ENCODE measurements at places on chromosomes 4 and X. TPM values are rescaled to one million over a fixed set of nuclear protein-coding genes. Genes with fewer than 3 reads are reported as not detected.
A peak's percentile ranks its signal among the peaks of the same experiment; 100 is the strongest.

CITED1 gene
- 0.72 TPM for total RNA-seq

HERC5 gene
- 0.54 TPM for total RNA-seq

ZFP42 gene
- total RNA-seq, result not detected

CT47B1 gene
- not detected for total RNA-seq

SSX4B gene
- not detected for total RNA-seq

GAGE13 gene
- not detected for total RNA-seq

DNA sequence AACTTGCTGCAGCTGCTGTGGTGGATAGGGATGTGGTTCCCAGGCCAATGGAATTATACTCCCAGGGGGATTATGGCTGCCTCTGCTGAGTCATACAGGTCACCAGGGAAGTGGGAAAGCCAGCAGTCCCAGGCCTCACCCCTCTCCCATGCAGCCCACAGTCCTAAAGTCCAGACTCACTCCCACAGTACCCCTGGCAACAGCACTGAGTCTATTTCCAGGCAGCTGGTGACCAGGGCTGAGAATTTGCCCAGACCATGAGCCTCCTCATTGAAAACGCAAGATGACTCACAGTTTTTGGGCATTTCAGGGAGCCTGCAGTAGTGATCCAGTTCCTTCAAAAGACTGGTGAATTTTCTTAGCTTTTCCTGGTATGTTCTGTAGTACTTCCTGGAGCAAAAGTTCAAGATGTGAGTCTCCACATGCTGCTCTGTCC, 137.6 kb downstream of the NPNT start:
- no peaks in the 10 kb centered on the region for H3K36me3 ChIP-seq
- no peaks in the 10 kb centered on the region for H3K4me1 ChIP-seq
- no peak overlapping the region for H3K4me3 ChIP-seq

- no peaks in the 10 kb centered on the region for H3K27me3 ChIP-seq
- H3K36me3 ChIP-seq, result no peaks in the 10 kb centered on the region
- H3K27ac ChIP-seq, result no peak overlapping the region
- peaks cover 20% of the 10 kb centered on the region for H3K4me1 ChIP-seq
Measured at GRCh38 chr4:1180663-1181062, 8.3 kb upstream of the SPON2 start.

GRCh38 chr4:172042714-172043114, 229.5 kb downstream of the GALNTL6 start:
- H3K36me3 ChIP-seq, result no peaks in the 10 kb centered on the region
- peaks cover 6% of the 10 kb centered on the region for H3K4me1 ChIP-seq
- peak; percentile 73 for DNase-seq
- H3K4me3 ChIP-seq, result no peak overlapping the region
- no peak overlapping the region for H3K27ac ChIP-seq
- H3K27me3 ChIP-seq, result peaks cover 25% of the 10 kb centered on the region

GRCh38 chr4:73750730-73751129, 10.4 kb downstream of the CXCL8 start:
- H3K27ac ChIP-seq, result no peak overlapping the region
- H3K36me3 ChIP-seq, result no peaks in the 10 kb centered on the region
- H3K27me3 ChIP-seq, result no peaks in the 10 kb centered on the region
- peaks cover 18% of the 10 kb centered on the region for H3K4me1 ChIP-seq
- no peak for DNase-seq
- no peak overlapping the region for H3K4me3 ChIP-seq

- H3K36me3 ChIP-seq, result no peaks in the 10 kb centered on the region
- no peak for DNase-seq
- H3K4me1 ChIP-seq, result no peaks in the 10 kb centered on the region
- H3K27me3 ChIP-seq, result no peaks in the 10 kb centered on the region
- H3K27ac ChIP-seq, result no peak overlapping the region
Measured at GRCh38 chr4:144658903-144659302, 12.9 kb downstream of the HHIP start.

DNA sequence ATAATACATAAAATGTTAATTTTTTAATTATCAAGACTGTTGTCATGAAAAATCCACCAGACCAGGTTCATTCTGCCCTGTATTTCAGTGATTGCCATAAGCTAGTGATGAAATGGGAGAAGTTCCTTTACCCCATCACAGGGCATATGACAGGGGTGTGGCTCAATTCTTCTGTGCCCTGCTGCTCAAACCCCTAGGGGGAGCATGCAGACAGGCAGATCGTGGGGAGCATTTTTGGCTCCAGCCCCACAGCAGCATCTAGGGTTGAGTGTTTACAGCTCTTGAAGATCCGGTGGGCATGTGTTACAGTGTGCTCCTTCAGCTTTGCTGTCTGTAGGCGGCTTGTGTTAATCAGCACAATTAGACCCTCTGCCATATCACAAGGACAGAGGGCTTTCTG, 700.7 kb downstream of the PCDH18 start:
- no peak overlapping the region for H3K4me3 ChIP-seq
- no peaks in the 10 kb centered on the region for H3K4me1 ChIP-seq
- H3K27ac ChIP-seq, result no peak overlapping the region
- H3K27me3 ChIP-seq, result no peaks in the 10 kb centered on the region
- no peaks in the 10 kb centered on the region for H3K36me3 ChIP-seq
- DNase-seq, result peak; percentile 6

DNA sequence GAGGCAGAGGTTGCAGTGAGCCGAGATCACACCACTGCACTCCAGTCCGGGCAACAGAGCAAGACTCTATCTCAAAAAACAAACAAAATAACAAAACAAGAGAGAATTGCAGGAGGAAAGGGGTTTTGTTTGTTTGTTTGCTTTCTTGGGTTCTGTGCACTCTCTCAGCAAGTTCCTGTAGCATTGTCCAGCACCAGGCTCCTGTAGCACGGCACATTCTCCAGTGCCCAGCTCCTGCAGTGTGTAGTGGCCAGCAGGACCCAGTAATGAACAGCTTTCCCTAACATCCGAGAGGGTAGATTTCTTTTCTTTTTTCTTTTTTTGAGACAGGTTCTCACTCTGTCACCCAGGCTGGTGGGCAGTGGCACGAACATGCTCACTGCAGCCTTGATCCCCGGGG, 60.5 kb upstream of the USP9X start:
- no peak for DNase-seq
- peaks cover 22% of the 10 kb centered on the region for H3K27me3 ChIP-seq
- H3K27ac ChIP-seq, result no peak overlapping the region
- peaks cover 11% of the 10 kb centered on the region for H3K4me1 ChIP-seq
- H3K36me3 ChIP-seq, result peaks cover 4% of the 10 kb centered on the region

DNA sequence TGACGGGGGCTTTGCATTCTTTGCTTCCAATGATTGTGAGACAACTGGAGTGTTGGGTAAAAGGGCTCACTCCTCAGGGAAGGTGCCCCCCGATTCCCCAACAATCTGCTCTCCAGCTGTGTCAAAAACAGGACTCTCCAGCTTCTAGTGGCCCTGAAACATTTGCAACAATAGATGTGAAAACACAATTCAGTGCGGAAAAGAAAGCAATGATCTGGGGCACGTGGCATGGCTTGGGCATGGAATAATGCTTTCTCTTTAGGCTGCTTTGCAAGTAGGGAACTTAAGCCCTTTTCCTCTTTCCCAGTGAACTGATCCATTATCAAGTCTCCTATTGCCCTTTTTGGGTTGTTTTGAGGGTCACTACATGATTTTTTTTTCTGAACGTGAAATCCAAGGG, 239.9 kb downstream of the C4orf33 start:
- H3K36me3 ChIP-seq, result no peaks in the 10 kb centered on the region
- no peaks in the 10 kb centered on the region for H3K4me1 ChIP-seq
- H3K27me3 ChIP-seq, result no peaks in the 10 kb centered on the region
- H3K4me3 ChIP-seq, result no peak overlapping the region
- no peak for DNase-seq

- DNase-seq, result no peak
- H3K4me1 ChIP-seq, result peaks cover 7% of the 10 kb centered on the region
- no peak overlapping the region for H3K27ac ChIP-seq
Measured at GRCh38 chr4:185677637-185678314, 134.2 kb downstream of the SORBS2 start.

- H3K4me3 ChIP-seq, result no peak overlapping the region
- no peaks in the 10 kb centered on the region for H3K4me1 ChIP-seq
- H3K27ac ChIP-seq, result no peak overlapping the region
- no peaks in the 10 kb centered on the region for H3K36me3 ChIP-seq
Measured at GRCh38 chr4:182521011-182521410, 277.8 kb downstream of the TENM3 start.

- H3K27ac ChIP-seq, result no peak overlapping the region
- no peak overlapping the region for H3K4me3 ChIP-seq
- no peaks in the 10 kb centered on the region for H3K4me1 ChIP-seq
Measured at GRCh38 chr4:180698550-180699195, 1544.5 kb upstream of the TENM3 start.

DNA sequence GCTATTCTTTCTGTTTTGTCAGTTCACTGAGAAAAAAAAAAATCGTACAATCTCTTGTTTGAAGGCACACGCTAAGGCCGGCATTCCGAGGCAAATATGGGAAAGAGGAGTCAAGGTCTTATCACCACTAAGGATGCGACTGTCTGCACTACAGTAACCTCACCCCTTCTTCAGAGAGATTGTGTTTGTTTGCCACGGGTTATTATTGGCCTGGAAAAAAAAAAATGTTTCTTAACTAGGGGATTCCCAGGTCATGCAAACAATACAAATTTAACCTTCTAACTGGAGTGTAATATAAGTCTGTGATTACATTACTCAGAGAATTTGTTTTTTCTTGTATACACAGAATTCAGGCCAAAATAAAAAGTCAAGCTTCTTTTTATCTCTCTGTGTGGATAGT, 168.3 kb downstream of the TMA16 start:
- no peak overlapping the region for H3K27ac ChIP-seq
- H3K36me3 ChIP-seq, result no peaks in the 10 kb centered on the region
- no peak overlapping the region for H3K4me3 ChIP-seq
- H3K27me3 ChIP-seq, result no peaks in the 10 kb centered on the region

DNA sequence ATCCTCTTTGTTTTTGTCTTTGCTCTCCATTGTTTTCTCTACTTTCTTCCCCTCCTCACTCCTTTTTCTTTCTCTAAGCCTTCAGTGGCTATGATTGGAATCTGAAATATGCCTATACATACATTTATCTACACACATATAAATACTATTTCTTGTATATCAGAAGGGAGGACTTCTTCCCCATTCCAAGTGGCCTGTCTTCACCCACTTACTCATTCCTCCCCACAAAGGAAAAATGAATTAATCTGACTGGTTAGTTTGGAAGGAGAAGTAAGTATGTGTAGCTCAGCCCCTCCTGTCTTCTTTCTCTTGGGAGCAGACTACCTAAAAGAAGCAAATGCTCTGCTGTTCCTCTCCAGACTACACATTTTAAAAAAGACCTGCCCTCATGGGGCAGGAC, 17.7 kb downstream of the GUCY2F start:
- H3K4me1 ChIP-seq, result no peaks in the 10 kb centered on the region
- no peak overlapping the region for H3K4me3 ChIP-seq
- no peaks in the 10 kb centered on the region for H3K36me3 ChIP-seq
- no peak overlapping the region for H3K27ac ChIP-seq
- no peak for DNase-seq
- H3K27me3 ChIP-seq, result peaks cover 98% of the 10 kb centered on the region

DNA sequence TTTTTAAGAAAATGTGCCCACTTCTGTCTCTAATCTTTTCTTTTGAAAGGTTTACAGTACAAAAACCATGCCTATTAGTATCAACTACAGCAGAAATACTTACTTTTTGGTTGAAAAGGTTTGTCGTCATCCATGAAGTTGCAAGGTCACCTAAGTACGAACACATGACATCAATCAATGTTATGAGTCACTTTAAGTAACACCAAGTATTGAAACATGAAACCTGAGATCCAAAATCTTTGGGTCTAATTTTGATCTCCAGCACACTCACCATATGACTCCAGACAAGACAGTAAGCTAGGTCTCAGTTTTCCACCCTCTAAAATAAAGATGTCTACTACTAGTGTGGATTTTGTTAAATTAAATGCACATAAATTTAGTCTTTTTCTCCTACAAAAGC, 8.4 kb downstream of the ZNF280C start:
- no peak overlapping the region for H3K27ac ChIP-seq
- H3K4me1 ChIP-seq, result no peaks in the 10 kb centered on the region
- peaks cover 9% of the 10 kb centered on the region for H3K36me3 ChIP-seq
- H3K4me3 ChIP-seq, result no peak overlapping the region
- no peak for DNase-seq
- peaks cover 13% of the 10 kb centered on the region for H3K27me3 ChIP-seq

- no peak overlapping the region for H3K4me3 ChIP-seq
- no peaks in the 10 kb centered on the region for H3K36me3 ChIP-seq
- H3K27me3 ChIP-seq, result no peaks in the 10 kb centered on the region
- peaks cover 8% of the 10 kb centered on the region for H3K4me1 ChIP-seq
Measured at GRCh38 chr4:188714501-188714900, 575.3 kb downstream of the TRIML1 start.

GRCh38 chr4:304969-305680, at the start of gene ZNF732:
Gene ZNF732, minus strand, starts transcription at chr4:305474. Its CDS starts 164 bp downstream, at chr4:305310.
- H3K4me3 ChIP-seq, result peak within 1 kb of the TSS; percentile 81
- no peaks in the 10 kb centered on the region for H3K4me1 ChIP-seq
- DNase-seq, result peak; percentile 89
- no peaks in the 10 kb centered on the region for H3K36me3 ChIP-seq

- H3K4me1 ChIP-seq, result no peaks in the 10 kb centered on the region
- peaks cover 12% of the 10 kb centered on the region for H3K27me3 ChIP-seq
- H3K27ac ChIP-seq, result no peak overlapping the region
- H3K4me3 ChIP-seq, result no peak overlapping the region
Measured at GRCh38 chr4:152166567-152166966, 369.3 kb downstream of the FBXW7 start.

DNA sequence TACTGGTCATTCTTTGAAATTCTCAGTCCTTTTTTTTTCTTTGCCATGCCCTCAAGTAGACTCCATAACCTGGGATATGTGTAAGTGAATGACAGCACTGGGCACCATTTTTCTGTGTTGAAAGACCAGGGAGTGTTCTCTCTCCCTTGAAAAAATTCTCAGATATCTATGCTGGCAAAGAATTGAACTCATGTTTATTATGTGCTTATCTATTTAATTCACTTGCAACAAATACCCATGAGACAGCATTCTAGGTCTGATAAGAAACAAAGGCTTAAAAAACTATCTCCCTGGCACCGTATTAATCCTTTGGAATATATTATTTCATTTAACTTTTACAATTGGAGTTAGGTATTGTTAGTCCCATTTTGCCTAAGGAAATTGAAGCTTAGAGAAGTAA, 36.7 kb downstream of the LARP7 start:
- no peaks in the 10 kb centered on the region for H3K27me3 ChIP-seq
- H3K4me3 ChIP-seq, result no peak overlapping the region
- no peak for DNase-seq
- H3K4me1 ChIP-seq, result no peaks in the 10 kb centered on the region
- H3K36me3 ChIP-seq, result no peaks in the 10 kb centered on the region

- no peak overlapping the region for H3K27ac ChIP-seq
Measured at GRCh38 chr4:145755802-145756201, 75.9 kb downstream of the C4orf51 start.

DNA sequence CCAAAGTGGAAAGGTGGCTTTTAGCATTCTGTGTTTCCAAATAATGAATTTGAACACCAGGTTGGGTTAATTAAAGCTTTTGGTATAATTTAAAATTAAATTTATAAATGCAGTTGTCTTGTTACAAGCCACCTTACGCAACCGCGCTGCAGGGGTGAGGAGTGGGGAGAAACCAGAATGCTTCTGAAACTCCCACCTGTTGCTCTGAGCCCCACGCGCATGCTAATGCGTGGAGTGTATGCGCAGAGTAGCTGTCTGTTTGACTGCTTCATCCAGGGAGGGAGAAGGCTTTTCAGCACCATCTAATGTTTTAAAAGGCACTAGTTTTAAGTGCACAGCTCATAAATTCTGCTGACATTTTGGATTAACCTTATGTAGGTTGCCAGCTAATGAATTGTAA, 12.5 kb downstream of the OGT start:
- no peak overlapping the region for H3K27ac ChIP-seq
- peaks cover 17% of the 10 kb centered on the region for H3K4me1 ChIP-seq
- DNase-seq, result no peak
- H3K27me3 ChIP-seq, result no peaks in the 10 kb centered on the region
- no peak overlapping the region for H3K4me3 ChIP-seq
- peaks cover 54% of the 10 kb centered on the region for H3K36me3 ChIP-seq
